ENCODE measurements at places on chromosomes 7 and 10. TPM values are rescaled to one million over a fixed set of nuclear protein-coding genes. Genes with fewer than 3 reads are reported as not detected.

The CYP2C9 gene
- total RNA-seq: not detected

The PRPS1L1 gene
- not detected for total RNA-seq

The PLEKHS1 gene
- not detected for total RNA-seq

The COL26A1 gene
- total RNA-seq: 0.22 TPM
